Kidney tubule cell (primary cell): ENCODE measurements at places on chromosomes 16 and 17.
A peak's percentile ranks its signal among the peaks of the same experiment; 100 is the strongest.

DNA sequence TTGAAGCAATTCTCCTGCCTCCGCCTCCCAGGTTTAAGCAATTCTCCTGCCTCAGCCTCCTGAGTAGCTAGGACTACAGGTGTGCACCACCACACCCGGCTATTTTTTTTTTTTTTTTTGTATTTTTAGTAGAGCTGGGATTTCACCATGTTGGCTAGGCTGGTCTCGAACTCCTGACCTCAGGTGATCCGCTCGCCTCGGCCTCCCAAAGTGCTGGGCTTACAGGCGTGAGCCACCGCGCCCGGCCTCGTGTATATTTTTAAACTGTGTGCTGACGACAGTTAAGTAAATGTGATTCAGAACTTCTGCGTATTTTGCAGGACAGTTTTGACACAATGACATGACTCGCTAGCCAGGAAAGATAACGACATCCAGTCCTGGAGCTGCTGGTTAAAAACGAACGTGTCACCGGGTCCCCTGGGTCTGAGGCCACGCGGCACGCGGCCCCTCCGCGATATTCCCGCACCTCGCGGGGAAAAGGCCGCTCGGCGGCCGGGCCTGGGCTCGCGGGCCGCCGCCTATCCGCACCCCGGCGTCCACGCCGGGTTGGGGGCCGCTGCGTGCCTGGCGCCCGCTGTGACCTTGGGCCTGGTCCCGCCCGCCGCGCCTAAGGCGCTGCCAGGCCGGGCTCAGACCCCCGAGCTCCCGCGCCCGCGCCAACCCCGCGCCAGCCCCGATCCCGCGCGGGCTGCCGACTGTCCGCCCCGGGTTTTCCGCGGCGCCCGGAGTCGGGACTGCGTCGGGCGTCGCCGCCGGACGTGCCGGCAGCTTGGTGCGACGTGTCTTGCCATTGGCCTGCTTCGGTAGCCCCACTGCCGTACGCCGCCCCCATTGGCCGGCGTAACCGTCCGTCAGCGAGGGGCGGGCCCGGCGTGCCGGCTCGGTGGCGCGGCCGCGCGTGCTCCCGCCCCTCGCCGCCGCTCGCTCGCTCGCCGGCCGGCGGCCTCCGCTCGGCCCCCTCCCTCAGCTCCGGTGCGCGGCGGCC, at the start of gene FOXK2:
Gene FOXK2, plus strand, starts transcription at position 907 of the 985 bp plus-strand sequence. CDS start 157 bp downstream, outside the sequence.
- peak; percentile 96 for DNase-seq

DNA sequence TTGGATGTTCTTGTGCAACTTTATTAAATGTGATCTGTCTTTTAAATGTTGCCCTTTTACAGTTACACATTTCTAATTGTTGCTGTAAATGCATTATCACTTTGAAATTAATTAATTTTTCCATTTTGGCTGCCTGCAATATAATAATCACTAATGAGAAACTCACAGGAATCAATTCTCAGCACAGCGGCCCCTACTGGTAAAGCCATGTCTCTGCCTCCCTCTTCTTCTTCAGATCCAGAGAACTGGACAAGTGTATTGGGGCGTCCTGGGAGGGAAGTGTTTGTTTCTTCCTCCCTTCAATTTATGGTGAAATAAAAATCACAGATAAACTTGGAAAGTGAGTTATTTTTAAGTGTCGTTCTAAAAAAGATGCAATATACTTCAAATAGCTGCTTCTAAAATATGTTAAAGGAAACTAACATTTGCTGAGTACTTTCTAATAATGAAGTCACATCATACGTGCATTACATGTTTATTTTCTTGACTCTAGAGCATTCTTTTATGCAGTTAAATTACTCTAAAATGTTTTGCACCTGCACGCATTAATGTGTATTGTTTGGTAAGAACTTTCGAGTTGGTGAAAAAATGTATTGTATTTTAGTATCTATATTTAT, 338.0 kb downstream of the WWOX start:
- peak; percentile 28 for DNase-seq

DNA sequence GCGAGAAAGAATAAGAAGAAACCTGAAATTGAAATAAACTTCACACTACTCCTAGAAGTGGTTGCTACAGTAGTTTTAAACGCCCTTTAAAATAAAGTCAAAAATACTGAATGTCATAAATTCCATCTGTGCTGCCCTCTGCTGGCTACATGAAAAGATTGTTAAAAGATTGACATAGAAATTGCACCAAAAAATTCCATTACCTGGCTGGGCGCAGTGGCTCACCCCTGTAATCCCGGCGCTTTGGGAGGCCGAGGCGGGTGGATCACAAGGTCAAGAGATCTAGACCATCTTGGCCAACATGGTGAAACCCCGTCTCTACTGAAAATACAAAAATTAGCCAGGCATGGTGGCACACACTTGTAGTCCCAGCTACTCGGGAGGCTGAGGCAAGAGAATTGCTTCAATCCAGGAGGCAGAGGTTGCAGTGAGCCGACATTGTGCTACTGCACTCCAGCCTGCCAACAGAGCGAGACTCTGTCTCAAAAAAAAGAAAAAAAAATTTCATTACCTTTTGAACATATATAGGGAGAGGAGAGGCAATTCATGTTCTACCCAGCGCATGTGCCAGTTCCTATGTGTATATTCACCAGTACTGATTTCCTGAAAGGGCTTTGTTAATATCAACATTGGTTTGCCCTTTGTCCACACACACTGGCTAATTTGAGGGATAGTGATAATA, 36.5 kb downstream of the CYTH1 start:
- DNase-seq, result peak; percentile 43

GRCh38 chr16:86611525-86611855, 33.1 kb downstream of the FOXL1 start:
- DNase-seq, result no peak

DNA sequence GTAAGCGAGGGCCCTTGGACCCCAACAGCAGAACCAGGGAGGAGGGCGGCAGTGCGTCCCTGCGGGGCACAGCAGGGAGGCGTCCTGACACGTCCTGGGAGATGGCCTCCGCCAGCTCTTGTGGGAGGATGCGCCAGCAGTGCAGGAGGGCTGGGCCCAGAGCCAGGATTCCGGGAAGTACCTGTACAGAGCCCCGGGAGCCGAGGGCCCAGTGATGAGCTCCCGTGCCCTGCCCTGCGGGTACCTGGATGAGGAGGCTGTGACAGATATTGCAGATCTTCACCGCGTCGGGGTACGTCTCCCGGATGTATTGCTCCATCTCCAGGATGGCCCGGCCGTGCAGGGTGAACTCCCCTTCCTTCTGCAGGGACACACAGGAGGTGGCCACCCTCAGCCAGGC, 23.1 kb downstream of the KDM8 start:
- no peak for DNase-seq

GRCh38 chr16:85216522-85217375, 104.5 kb upstream of the CIBAR2 start:
- DNase-seq, result no peak

GRCh38 chr17:50079334-50080095, 15.6 kb upstream of the PDK2 start:
- no peak for DNase-seq

- DNase-seq, result no peak
Observed at GRCh38 chr16:50884066-50884860, 142.4 kb downstream of the CYLD start.

- peak; percentile 22 for DNase-seq
Observed at GRCh38 chr16:19472482-19472881, 49.4 kb downstream of the GDE1 start.

DNA sequence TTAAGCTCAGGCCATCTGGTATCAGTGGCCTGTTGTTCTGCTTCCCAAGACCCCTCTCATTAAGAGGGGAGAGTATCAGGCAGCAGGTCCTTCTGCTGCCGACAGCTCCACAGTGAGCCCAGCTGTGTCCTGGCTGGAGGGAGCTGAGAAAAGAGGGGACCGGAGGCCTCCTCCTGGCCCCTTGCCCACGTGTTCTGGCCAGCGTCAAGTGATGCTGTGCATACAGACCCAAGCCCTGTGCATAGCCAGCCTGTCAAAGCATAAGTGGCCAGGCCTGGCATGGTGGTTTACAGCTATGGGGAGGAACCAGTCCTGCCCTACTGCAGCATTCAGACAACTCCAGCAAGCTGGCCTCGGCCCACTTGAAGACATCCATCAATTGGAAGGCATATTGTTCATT, 48.0 kb downstream of the ABCC6 start:
- no peak for DNase-seq

- no peak for DNase-seq
Observed at GRCh38 chr16:86614699-86615098, 36.4 kb downstream of the FOXL1 start.

DNA sequence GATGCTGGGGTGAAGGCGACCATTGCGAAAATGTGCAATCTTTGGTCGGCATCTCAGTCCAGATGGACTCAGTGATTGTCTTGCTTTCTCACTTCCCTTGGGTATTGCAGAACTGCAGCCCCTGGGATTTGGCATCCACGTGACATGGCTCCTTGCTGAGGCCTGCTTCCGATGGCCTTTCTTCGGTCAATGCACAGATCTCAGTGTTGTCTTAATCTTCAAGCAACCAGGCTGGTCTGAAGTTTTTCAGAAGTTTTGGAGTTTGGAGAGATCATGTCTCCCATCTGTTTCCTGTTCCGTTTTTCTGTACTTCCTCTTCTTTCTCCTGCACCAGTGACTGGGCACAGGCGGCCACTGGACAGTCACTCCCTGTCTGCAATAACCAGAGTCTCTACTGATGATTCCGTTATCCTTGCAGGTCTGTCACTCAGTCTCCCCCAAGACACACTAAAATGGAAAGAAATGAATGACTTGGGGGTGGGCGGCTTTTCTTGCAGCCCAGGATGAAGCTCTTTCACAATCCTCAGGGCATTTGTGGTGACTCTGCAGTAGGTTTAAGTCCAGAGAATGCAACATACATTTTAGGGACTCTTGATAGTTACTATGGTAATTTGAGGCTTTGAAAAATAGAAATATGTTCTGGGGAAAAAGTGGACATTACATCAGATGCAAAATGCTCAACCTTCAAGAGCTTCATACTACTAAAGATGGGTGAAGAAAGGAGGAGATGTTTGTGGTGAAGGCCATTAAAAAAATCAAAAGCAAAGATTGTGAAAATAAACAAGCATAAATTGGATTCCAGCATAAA, 106.3 kb upstream of the ZFHX3 start:
- no peak for DNase-seq

GRCh38 chr16:80231888-80232287, 308.9 kb upstream of the DYNLRB2 start:
- DNase-seq, result peak; percentile 94

- DNase-seq, result no peak
Observed at GRCh38 chr17:44992242-44992939, 24.3 kb upstream of the C1QL1 start.

DNA sequence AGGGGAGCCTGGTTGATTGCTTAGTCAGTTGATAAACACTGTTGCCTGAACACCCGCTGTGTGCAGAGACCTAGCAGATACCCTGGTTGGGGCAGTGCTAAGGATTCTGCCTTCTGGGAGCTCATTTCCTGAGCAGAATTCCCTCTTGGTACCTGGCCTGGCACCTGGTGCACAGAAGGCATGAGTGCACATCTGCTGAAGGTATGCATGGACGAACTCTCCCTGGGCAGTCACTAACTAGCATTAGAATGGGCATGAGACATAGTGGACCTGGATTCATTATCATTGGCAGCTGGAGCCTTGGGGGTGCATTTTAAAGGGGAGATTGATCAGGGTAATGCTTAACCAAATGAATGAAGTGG, 13.1 kb downstream of the ADCY7 start:
- DNase-seq, result peak; percentile 24

- DNase-seq, result peak; percentile 51
Observed at GRCh38 chr17:58534901-58535421, 20.5 kb upstream of the MTMR4 start.

- DNase-seq, result no peak
Observed at GRCh38 chr16:17977260-17977659, 359.3 kb downstream of the NPIPA8 start.

DNA sequence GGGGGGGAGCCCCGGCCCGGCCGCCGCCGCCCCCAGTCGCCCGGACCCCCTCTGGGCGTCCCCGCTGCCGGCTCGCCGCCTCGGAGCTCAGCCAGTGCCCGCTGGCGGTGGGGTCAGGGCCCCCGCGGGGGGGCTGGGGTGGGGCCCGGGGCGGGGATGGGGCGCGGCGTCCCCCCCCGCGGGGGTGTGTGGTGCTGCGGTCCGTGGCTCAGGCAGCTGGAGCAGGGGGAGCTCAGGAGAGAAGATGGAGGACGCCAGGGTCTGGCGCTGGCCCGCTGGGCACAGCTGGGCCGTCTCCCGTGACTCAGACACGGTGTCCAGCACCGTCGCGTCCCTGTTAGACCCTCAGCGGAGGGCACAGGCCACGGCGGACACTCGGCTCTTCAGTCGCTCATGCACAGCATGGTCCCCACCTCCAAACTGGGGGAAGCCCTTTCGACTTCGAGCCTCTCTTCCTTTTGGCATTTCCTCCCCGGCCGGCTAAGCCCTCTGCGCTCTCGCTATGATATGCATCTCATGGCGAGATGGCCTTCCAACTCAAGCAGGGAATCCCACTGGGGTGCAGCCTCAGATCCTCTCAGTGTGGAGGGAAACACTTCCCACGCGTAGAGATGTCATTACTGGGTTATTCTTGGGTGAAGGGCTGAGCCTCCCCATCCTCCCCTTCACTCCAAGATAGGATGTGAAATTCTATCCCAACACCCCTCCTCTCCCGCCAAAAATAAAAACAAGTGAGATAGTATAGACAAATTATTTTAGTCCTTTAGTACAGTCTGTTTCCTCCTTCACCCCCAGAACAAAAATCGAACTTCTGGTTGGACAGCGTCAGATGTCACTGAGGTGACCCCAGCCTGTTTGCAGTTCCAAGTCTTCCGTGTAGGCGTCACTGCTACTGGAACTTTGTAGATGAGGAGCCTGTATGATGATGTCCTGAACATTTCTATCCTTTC, 522 bp upstream of the VEZF1 start:
- peak; percentile 78 for DNase-seq

DNA sequence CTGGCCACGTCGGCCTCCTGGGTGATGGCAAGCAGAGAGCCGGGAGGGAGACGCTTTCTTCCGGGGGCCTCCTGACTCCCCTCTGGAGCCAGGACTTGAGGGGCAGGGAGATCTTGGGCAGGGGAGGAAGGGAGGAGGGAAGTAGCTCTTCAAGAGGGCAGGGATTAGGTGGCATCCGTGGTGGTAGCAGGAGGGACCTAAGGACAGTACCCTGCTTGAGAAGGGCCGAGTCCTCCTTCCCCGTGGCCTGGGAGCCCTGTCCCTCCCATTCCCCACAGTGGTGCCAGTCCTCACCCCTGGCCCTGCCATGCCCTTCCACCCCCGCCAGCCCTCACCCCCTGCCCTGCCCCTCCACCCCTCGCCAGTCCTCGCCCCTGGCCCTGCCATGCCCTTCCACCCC, 12.6 kb downstream of the TAX1BP3 start:
- DNase-seq, result no peak

DNA sequence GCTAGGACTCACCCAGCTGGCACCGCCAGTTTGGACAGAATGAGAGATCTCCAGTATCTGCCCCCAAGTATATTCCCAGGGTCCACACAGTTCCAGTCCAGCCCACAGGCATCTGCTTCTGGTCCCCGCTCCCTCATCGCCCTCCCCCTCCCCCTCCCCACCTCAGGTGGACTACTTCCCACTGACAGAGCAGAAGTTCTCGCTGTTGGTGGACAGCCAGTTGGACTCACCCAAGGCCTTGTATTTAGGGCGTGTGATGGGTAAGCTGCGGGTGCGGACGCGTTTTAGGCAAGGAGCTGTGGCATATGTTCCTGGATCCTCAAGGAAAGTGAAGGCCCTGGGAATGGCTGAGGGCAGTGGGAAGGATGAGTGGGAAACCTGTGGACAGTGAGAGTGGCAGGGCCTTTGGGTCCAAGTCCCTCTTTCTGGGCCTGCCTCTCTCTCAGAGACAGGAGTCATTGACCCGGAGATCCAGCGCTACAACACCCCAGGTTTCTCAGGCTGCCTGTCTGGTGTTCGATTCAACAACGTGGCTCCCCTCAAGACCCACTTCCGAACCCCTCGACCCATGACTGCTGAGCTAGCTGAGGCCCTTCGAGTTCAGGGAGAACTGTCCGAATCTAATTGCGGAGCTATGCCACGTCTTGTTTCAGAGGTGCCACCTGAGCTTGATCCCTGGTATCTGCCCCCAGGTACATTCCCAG, 14.9 kb downstream of the CNTNAP1 start:
- DNase-seq, result no peak
